NCI-H2107 (cell line): ENCODE measurements at places on chromosomes 7 and 10.

- no peak for DNase-seq
These were observed 205.3 kb upstream of the HDAC9 start for GRCh38 chr7:18290223-18290622.

DNA sequence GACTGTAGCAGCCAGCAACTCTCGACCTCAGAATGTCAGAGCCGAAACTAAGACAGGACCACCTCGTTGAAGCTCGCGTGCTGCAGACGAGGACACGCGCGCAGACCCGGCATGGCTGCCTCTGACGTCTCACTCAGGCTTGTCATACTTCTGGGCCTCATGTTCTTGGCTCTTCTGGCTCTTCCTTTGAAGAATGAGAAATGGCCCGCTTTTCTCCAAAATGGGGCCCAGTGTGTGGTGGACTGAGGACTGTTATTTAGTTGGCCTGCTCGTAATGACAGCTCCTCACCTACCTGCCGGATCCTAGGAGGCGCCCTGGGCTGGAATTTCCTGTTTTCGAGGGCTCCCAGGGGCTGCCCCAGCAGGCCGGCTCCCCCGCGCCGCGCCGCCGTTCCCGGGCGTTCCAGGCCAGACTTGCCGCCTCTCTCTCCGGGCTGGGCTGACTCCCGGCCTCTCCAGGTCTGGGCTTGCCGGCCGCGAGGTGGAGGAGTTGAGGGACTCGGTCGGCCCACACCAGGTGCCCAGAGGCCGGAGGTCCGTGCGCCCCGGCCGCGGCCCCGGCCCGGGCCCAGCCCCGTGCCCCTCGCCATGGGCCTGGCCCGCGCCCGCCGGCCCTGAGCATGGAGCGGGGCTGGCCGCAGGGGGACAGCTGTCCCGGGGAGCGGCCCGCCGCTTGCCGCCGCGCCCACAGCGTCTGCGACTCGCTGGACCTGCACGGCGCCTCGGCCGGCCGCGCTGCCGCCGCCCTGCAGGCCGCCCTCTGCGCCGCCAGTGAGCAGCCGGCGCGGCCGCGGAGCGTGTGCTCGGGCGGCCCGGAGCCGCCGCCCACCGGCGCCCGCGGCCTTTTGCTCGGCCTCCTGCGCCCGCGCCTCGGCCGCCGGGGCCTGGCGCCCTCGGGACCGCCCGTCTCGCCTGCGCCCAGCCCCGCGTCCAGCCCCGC, 28.1 kb downstream of the AGAP3 start:
- no peak for DNase-seq

DNA sequence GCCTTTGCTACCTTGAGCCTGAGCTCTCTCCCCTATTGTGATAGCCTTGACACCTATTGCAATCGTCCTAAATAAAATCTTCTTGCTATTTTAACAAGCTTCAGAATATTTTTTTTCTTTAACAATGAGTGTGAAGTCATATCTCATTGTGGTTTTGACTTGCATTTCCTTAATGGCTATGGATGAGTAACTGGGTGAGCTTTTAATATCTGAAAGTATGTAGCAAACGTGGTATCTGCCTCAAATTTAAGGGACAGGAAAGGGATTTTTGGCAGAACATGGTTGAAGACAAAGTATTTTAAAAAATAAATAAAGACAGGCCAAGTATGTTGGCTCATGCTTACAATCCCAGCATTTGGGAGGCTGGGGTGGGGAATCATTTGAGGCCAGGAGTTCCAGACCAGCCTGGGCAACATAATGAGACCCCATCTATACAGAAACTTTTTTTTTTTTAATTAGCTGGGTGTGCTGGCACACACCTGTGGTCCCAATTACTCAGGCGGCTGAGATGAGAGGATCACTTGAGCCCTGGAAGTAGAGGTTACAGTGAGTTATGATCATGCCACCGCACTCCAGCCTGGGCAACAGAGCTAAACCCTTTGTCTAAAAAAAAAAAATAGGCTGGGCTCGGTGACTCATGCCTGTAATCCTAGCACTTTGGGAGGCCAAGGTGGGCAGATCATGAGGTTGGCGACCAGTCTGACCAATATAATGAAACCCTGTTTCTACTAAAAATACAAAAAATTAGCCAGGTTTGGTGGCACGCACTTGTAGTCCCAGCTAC, 319.3 kb upstream of the NRP1 start:
- DNase-seq = no peak

- no peak for DNase-seq
These were observed 223.8 kb downstream of the DYNC1I1 start for GRCh38 chr7:95996174-95996573.

DNA sequence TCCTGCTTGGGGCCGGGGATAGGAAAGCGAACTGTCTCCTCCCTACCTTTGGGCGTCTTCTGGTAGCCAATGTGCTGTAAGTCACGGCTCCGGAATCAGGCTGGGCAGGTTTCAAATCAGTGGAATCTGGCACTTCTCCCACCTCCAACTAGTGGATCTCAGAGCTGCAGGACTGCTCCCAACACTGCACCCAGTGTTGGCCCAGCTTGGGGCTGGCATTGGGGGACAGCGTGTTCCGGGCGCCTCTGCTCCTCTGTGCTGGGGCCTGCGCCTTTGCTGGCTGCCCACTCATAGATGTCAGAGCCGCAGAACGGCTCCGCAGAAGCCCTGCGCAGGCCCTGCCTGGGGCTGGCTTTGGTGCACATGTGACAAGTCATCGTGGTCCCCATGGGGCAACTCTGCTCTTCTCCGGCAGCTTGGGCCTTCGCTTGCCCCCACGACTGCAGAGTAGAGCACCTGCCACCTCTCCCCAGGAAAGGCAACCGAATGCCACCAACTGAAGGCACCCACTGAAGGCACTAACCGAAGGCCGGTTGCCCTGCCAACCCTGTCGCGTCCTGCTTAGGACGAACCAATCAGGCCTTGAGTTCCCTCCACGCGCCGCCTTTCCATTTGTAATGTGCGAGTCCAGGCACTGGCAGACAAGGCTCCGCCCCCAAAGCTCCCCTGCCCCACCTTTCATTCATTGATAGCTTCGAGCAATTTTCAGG, 85.5 kb upstream of the ABI1 start:
- DNase-seq = no peak

DNA sequence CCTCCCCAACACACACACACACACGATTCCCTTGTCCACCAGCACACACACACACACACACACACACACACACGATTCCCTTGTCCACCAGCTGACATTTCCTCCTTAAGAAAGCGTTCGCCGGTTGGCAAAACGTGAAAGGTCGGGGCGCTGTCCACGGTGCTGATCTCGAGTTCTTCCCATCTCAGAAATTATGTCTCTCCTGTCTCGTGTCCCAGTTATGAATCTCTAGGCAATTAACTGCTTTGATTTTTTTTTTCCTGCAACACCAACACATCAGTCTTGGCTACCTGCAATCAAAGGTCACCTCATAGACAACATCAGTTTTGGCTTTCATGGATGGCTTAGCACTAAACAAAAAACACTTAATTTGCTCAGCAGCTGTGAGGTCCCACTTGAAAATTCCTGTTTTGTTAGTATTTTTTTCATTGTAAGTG, 1.9 kb downstream of the INA start:
- no peak for DNase-seq
